Vagina (tissue), 2 donors: ENCODE measurements at places on chromosomes 12 and 14.

DNA sequence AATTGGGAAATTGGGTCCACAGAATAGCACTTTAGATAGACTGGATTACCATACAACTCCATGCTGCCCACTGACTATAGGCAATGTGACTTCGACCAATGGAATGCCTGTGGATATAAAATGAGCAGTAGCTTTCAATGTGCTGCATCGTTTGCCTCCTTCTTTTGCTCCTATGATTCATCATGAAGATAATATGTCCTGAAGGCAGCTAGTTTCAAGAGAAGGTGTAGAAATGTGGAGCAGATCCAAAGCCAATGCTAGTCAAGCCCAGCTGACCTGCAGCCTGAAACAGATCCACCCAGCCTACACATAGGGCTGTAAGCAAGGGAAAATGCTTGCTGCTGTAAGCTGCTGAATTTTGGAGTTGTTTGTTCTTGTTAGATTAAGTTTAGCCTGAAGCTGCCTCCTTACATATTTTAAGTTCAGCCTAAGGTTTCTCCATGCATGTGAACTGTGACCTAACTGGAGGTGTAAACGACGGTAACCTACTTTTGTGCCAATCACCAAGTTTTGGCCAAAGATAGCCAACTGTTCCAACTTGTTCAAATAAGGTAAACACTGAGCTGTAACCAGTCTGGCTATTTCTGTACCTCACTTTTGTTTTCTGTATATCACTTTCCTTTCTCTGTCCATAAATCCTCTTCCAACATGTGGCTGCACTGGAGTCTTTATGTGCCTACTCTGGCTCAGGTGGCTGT lies 169.1 kb upstream of the AVPR1A start:
- no peak for DNase-seq

- no peak for DNase-seq
Measured at GRCh38 chr12:122235741-122236140, 9.9 kb upstream of the DIABLO start.

GRCh38 chr12:113252494-113252893 lies 31.2 kb downstream of the TPCN1 start:
- DNase-seq, result no peak

DNA sequence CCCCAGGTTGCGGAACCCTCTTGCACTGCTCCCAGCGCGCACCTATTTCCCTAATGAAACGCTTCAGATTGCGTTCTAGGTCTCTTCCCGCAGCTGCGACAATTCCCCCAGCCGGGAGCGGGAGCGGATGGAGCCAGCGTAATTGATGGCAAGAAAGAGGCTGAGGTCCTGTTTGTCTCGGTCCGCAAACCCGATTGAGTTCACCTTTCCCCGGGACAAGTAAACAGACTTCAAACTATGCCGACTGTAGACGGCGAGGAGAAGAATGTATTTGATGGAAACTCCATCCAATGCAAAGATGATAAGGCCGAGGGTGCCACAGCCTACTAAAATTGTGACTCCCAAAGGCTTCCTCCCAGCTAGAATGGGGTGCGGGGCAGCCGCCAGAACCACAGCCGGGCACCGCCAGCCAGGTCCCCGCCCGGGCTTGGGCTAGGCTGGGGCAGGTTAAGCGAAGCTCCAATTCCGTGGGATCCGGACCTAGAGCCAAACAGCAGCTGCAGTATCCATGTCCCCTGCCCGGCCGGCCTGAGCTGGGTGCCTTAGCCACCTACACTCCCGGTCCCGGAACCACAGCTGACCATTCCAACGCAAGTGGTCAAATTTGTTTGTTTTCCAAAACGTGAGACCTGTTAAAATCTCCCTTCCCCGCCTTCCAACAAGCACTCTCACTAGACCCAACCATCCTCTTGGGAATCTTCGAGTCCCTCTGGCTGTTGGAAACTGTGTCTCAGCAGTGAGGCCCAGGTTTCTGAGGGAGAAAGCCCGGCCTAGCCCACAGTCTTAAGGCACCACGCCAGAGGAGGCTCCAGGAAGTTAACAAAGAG lies 5.5 kb downstream of the NKX2-1 start:
- no peak for DNase-seq

- no peak for DNase-seq
Measured at GRCh38 chr12:13530966-13531365, 334.4 kb downstream of the EMP1 start.

GRCh38 chr12:116236148-116236731 lies 41.3 kb downstream of the MED13L start:
- DNase-seq, result no peak

DNA sequence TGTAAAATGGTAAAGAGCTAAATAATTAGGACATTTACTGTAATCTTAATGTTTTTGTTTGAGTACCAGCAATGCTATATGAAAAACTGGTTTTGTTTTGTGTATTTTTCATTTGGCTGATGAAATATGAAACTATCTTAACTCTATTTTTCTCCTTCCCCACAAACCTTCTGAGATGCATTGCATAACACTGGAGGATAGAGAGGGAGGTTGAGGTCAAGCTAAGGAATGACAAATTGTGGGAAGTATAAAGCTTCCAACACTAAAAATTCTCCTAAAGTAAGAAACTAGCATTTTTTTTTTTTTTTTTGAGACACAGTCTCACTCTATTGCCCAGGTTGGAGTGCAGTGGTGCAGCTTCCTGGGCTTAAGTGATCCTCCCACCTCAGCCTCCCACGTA lies 31.5 kb upstream of the SRP54 start:
- no peak for DNase-seq

- DNase-seq, result no peak
Measured at GRCh38 chr12:56212361-56212760, 9.4 kb downstream of the RNF41 start.

DNA sequence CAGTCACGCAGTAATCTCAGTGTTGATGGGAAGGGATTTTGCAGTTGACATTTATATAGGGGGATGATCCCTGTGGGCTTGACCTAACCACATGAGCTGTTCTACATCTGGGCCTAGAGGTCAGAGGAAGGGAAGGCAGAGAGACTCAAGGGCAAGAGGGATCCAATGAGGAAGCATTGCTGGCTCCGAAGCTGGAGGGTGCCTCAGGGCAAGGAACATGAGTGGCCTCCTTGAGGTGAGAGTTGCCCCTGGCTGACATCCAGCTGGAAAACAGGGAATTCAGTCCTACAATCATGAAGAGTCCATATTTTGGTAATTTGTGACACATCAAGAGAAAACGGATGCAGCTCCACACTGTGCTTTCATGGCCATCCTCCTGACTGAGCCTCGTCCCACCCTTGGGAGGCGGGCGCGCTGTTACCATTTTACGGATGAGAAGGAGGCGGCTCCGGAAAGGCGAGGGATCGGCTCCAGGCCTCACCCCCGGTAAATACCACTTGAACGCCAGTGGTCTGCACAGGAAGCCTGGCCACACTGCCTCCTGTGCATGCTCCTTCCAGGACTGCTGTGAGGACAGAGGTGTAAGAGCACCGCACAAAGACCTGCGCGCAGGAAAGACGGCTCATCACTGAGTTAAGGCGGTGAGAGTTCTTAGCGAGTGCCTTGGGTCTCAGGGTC lies 18.5 kb upstream of the FKBP4 start:
- DNase-seq, result no peak
